ENCODE measurements at places on chromosomes 2 and 18.

DNA sequence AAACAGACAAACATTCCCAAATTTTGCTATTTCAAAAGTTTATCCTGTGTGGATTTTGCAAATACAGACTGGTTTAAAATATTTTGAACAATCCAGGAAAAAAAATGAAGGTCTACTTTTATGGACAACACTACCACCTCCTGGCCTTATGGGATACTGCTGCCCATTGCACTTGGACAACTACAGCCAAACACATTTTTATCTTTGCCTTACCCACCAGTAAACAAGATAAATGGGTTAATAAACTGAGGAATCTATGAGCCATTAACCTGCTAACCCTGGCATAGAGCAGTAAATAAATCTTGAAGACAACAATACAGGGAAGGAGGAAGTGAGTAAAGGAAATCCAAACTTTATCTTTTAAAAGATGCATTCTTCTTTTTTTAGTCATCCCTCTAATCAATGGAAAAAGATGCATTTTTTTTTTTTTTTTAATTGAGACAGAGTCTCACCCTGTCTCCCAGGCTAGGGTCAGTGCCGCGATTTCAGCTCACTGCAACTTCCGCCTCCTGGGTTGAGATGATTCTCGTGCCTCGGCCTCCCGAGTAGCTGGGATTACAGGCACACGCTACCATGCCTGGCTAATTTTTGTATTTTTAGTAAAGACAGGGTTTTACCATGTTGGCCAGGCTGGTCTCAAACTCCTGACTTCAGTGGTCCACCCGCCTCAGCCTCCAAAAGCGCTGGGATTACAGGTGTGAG lies 2.1 kb upstream of the SPIRE1 start:
- DNase-seq = peak; percentile 38

GRCh38 chr2:95362486-95362885 lies 40.0 kb upstream of the FAHD2A start:
- DNase-seq = no peak

- DNase-seq = peak; percentile 52
These were observed 44.9 kb downstream of the TMEM37 start for GRCh38 chr2:119476301-119477112.

- DNase-seq = no peak
These were observed 40.1 kb upstream of the APCDD1 start for GRCh38 chr18:10414293-10414842.

DNA sequence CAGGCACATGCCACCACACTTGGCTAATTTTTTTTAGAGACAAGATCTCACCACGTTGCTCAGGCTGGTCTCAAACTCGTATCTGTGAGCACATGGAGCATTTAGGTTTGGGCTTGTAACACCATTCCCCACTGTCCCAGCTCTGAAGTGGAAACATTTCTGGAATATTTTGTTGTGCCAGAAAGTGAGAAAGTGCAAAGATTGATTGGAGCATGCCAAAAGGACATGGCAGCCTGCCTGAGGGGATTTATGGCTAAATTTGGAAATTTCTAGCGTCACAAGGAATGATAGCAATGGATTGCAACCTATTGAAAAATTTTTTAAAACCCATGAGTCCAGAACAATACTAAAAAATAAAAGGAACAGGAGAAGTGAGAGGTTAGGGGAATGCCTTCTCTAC lies 136.8 kb downstream of the ESCO1 start:
- DNase-seq = no peak

- peak; percentile 50 for DNase-seq
These were observed 80.9 kb downstream of the NABP1 start for GRCh38 chr2:191758518-191759507.

- no peak for DNase-seq
These were observed 179.3 kb downstream of the ZNF516 start for GRCh38 chr18:76315722-76316230.

DNA sequence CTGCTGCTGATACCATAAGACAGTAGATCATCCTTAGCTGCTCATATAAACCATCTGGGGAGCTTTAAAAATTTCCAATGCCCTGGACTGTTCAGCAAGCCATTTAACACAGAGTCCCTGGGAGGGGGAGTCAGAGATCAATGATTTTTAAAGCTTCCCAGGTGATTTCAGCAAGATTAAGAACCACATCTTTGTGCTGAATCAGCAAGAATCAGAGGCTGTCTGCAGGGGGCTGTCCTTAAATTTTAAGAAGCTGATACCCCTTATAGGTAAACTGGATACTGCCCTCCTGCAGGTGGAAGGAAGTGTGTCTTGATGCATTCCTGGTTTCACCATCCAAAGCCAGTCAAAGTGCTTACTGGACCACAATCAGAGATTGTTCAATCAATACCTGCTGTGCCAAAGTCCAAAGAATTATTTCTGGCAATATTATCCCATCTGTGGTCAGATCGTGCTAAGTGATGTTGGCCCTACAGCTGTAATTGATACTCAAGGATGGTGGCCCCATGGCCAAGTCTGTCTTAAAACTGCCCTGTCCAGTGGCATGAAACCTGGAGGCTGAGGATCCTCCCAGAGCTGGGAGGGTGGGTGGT lies 72.2 kb downstream of the BCL2L11 start:
- no peak for DNase-seq

- DNase-seq = no peak
These were observed 55.4 kb upstream of the NCOA1 start for GRCh38 chr2:24435391-24436316.

- peak; percentile 9 for DNase-seq
These were observed 235.8 kb downstream of the SEPTIN10 start for GRCh38 chr2:109377976-109378375.

DNA sequence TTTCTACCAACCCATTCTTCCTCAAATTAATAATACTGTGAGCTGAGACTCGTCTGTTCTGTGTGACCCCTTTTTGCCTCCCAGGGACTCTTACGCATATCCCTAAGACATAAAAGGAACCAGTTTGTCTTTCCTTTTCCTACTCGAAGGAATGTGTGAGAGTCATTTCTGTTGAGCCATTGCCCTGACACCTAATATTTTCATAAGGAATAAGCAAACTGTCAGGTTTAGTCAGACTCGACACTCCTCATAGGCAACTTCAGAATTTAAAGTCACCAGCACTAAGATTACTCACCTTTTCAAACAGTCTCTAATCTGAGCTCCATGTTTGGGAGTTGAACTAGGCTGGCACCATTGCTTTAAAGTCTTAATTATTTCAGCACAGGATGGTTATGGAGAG lies 305.5 kb downstream of the IKZF2 start:
- DNase-seq = no peak

DNA sequence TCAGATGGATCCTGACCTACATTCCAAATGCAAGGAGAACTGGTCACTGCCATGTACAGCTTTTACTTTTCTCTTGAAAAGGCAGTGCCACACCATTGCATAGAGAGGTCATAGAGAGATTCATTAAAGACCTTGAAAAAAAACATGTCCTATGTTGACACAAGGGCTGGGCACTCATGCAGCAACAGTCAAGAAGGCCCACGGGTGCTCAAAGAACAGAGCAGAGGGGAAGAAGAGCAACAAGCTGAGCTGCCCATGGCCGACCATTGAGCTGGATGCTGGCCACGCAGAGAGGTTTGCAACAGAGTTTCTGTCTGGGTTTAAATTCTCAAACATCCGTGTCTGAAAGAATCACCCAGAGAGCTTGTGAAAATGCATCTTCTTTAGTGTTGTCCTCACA lies 99.1 kb downstream of the ADD2 start:
- DNase-seq = no peak

DNA sequence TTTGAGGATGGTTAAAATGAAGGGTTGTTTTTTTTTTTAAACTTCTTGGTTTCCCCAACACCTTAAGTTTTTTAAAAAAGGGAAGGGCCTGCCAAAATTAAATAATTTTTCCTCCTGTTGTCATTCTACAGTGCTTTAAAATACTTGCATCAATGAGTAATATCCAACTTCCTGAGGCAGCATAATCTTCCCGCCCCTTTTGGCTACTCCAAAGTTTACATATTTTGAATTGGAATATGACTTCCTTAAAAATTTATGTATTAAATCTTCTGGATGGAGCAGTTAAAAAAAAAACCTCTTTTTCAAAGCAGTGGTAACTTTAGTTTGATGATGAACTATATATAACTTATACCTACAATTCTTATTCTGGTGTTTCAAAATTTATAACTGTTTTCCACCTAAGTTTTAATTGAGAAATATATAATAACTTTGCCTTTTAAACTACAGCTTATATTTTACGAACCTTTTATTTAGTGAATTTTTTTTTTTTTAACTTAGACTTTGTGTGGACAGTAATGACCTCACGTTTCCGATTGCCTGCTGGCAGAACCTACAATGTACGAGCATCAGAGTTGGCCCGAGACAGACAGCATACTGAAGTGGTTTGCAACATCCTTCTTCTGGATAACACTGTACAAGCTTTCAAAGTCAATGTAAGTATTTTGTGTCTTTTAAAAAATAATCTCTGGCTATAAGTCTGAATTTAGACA lies 49.8 kb downstream of the PTPN4 start:
- DNase-seq = no peak

DNA sequence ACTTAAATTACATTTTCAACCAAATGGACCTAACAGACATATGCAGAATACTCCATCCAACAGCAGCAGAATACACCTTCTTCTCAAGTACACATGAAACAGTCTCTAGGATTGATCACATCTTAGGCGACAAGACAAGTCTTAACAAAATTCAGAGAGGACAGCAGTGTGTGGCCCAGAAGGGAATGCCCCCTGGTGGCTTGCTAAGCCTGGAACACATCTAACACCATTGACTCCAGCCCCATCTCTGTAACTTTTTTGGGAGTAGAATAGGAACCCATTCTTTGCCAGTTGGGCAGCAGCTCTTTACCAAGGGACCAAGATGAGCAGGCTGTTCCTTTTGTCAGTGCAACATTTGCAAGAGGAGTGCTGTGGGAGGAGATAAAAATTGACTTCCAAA lies 249.9 kb downstream of the PLCL1 start:
- DNase-seq = peak; percentile 61

DNA sequence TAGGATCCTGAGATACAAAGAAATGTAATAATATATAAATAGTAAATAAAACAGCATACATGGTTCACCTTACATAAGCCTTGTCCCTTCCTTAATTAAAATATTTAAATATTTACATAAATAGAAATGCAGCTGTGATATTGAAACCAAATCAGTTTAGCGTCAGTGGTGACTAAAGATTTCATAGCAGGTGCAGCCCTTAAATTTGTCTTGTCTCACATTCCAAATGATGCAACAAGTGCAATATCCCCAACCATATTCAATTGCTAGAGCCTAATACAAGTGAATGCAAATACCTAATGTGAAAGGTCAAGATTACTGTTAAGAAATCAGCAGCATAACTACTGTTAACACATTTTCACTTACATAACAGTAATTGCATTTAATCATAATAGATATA lies 539.5 kb downstream of the NYAP2 start:
- DNase-seq = no peak

DNA sequence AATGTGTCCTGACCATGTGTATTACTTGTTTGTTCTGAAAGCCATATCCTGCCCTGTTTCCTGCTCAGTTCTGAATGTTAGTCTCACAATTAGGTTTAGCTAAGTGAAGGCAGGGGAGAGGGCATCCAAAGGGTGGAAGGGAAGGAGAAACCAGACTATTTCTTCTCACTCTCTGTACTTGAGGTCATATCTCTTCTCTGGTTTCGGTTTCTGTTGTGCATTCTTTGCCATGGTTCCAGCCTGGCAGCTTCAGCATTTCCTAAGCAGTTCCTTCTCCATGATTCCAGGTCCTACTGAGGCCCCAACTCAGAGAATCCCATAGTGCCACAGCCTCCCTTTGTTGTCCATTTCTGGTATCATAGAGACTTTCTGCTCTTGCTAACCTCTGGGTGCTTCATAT lies 40.3 kb upstream of the HNMT start:
- no peak for DNase-seq

DNA sequence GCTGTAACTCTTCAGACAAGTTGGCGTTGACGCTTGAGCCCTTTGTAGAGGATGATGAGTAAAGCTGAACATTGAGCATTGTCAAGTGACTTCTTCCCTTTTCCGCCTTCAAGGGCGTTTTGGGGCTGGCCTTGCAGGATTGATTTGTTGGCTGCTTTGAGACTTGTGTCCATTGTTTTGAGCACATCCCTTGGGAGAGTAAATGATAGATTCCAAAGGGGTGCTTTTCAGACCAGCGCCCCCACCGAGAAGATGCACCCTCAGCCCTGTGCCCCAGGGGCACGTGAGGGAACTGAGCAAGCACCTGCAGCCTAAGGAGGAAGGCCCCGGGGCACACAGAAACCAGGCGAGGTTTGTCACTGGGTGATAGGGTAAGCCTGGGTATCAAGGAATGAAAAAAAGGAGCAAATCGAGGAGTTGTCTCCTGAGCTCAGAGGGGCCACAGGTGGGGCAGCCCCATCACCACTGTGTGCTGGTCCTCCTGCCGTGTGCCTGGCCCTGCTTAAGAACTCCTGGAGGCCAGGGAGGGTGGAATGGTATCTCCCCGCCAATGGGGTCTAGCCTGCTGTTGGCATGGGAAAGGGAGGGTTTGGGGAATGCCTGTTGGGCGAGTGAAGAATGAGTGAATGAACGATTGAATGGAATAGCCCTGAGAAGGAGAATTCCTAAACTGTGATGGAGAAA lies 64.0 kb downstream of the RAB31 start:
- no peak for DNase-seq

GRCh38 chr18:45749918-45750689 lies 26.1 kb downstream of the SLC14A1 start:
- DNase-seq = no peak

DNA sequence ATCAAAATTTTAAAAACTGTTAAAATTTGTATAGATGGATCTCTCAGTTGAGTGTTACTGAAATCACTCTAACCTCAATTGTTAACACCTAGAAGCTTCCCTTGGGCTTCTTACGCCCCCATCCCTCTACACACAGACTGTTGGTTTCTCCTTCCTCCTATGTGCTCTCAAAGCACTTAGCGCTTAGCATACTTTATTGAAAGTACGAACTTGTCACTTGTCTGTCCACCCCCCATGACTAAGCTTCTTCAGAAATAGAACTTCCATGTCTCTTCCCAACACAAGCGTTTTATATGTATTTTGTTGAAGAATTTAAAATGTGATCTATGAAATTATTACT lies 441 bp downstream of the MPHOSPH10 start:
- no peak for DNase-seq

- DNase-seq = no peak
These were observed 6.2 kb downstream of the STK39 start for GRCh38 chr2:168241208-168241607.

- no peak for DNase-seq
These were observed 62.4 kb downstream of the TXNL1 start for GRCh38 chr18:56575819-56576663.

DNA sequence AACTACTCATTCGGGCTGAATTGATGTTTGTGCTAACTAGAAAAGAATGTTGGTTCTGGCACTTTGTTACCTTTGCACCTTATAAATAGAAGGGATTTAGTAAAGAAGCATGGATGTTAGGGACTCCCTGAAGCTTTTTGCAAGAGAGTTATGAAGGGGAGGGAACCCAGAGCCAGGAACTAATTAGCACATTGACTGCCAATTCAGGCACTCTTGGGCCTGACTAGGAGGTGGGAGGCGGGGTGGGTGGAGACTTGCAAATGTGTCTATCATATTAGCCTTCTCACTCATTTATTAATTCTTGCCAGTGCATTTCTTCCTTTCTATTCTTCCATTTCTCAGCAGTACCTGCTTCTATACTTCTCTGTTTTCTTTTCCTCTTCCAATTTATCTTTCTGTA lies 1022.4 kb downstream of the TMEM182 start:
- no peak for DNase-seq
